ENCODE measurements at places on chromosomes 6 and 20.
A peak's percentile ranks its signal among the peaks of the same experiment; 100 is the strongest.

- peak; percentile 87 for DNase-seq
Observed at GRCh38 chr6:4776131-4776492, at the start of gene CDYL. CDYL (plus strand) TSS chr6:4776404; CDS start chr6:4776784, 380 bp downstream.

- no peak for DNase-seq
Observed at GRCh38 chr6:89716532-89716931, 78.0 kb upstream of the LYRM2 start.

DNA sequence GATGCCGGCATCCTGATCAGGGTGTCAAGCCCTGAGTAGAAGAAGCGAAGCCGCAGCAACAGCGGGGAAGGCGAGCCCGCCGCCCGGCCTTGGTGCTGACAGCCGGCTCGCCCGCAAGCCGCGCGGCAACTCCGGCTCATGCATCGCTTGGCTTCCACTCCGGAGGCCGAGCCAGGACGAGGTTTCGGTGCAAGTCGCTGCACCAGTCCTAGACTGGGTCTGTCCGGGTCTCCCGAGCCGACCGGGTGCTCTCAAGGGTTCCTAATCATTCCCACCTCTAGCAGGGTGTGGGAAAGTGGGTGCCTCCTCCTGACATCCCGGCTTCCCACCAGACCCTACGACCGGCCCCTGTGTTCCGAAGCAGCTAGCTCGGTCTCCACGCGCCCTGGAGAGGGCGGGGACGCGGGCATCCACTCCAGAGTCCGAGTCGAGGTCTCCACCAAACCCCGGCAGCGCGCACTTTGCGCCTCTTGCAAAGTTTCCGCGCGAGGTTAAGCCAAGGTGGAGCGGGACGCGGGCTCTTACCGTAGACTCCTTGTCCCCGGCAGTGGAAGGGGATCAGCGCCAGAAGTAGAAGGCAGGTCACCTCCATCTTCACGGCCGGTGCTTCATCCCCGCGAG is 1.4 kb downstream of the MDGA1 start:
- DNase-seq, result no peak

GRCh38 chr20:61588411-61589385 is 336.6 kb downstream of the CDH4 start:
- no peak for DNase-seq

DNA sequence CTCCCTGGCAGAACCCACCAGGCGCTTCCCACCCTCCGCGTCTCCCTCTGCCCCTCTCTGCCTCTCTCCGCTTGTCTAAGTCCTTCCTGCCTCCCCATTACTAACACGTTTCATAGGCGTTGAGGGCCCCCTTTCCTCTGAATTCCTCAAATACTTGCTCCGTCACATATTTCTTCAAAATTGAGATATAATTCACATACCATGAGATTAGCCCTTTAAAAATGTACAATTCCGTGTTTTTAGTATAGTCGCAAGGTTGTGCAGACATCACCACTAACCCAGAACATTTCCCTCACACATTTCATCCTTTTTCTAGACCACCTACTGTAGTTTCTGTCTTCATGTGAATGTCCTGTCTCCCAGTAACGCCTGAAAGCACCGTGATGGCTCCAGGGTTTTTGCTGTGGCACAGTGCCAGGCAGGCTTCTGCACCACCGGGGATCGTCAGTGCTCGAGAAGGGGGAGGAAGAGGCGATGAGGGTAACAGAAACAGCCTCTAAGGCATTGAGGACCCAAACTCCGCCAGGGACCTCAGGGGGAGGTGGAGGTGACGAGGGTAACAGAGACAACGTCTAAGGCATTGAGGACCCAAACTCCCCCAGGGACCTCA is 141.9 kb upstream of the SNX9 start:
- DNase-seq, result no peak

DNA sequence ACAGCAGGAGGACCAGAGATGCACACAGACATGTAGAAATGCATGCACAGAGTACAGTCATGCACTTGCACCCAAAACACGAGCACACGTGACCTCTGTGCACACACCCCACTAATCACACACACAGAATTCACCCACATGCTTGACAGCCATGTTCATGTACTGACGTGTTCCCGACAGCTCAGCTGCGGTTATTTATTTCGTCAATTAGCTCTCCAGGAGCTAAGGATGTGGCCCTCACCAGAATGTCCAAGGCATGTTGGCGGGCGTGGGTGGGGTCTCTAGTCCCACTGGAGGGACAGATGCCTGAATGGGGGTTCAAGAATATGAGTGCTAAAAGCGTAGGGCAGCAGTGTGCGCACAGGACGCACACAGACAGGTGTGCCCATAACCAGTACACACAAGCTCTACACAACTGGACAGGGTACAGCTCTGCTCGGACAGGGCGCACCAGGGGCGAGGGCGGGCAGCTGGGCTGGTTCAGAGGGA is 571 bp upstream of the PRPF6 start:
- DNase-seq, result no peak

DNA sequence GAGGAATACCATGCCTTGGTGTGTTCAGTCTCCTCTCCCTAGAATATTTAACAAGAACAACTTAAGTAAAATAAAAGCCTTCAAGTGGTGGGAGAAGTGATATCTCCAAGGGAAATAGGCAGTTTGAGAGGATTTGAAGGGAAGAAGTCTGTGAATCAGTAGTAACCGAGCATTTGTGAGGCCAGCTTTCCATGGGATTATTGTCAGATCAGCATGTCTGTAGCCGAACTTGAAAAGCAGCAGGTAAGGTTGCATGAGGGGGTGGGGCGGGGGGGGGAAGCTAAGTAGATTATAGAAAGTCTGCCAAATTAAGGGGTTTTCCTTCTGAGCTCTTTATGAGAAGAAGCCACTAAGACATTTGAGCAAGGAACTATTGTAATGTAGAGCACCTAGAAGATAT is 92.6 kb downstream of the GRIK2 start:
- DNase-seq, result no peak

DNA sequence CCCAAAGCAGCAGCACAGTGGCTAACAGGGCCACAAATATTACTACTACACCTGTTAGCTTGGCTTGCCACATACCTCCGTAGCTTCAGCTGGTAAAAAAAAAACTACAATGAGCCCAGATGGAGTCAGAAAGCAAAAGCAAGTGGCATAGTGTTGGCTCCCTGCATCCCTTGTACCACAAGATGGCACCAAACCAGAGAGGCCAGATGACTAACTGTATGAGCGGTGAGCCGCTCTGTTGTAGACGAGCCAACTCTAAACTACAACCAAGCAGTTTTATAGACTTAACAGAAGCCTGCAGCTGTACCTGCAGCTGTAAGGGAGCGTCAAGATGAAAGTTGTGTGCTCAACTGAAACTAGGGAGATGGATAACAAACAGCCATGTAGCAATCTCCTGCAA is 84.5 kb upstream of the MCHR2 start:
- DNase-seq, result no peak

GRCh38 chr20:373171-373890 is 7.2 kb upstream of the TRIB3 start:
- no peak for DNase-seq

DNA sequence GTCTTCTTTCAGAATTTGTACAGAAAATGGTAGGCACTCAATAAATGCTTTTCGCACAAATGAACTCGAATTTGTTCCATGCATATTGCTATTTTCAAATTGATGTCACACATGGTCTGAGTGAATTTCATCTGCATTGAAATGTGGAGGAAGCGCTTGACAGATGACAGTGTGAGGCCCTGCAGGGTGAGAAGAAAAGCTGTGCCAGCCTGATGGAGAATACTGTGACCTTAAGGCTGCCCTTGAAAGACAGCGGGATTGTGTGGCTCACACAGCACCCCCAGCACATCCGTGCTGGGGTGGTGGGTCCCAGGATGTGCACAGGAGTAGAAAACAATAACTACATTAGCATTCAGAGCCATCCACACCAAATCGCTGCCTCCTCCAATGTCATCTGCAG is 14.8 kb upstream of the MCHR2 start:
- no peak for DNase-seq

DNA sequence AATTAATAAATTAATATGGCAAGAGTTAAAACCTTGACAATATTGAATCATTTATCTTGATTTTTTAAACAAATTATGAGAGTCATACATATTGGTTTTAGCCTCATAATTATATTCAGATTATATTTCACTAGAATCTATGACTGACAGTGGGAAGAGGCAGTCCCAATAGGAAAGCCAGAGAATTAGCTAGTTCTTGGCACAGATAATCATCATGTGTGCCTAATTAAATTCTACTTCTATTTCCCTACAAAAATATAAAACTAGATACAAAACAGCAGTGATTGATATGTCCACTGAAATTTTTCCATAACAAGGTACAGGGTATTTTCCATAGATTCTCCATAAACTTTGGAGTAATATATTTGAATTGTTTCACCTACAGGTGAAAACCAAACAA is 38.6 kb downstream of the COL9A1 start:
- DNase-seq, result no peak

DNA sequence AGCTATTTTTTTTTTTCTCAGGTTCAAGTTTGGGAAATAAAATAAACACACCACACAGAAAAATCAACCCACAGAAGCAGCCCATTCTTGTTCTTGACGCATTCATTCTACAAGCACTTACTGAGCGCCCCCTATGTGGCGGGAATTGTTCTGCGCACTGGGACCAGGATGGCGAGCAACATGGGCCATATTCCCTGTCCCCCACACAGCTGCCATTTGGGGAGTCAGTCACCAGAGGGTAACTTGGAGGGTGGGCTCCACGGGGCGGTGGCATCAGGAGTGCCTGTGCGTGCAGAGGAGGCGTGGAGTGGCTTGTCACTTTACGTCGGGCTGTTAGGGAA is 185.0 kb upstream of the PDE10A start:
- DNase-seq, result no peak

GRCh38 chr20:57680131-57680716 is 29.6 kb downstream of the PMEPA1 start:
- no peak for DNase-seq

- DNase-seq, result no peak
Observed at GRCh38 chr20:47691625-47692024, 93.7 kb downstream of the SULF2 start.

- DNase-seq, result no peak
Observed at GRCh38 chr6:136719280-136720044, 72.8 kb downstream of the MAP3K5 start.

DNA sequence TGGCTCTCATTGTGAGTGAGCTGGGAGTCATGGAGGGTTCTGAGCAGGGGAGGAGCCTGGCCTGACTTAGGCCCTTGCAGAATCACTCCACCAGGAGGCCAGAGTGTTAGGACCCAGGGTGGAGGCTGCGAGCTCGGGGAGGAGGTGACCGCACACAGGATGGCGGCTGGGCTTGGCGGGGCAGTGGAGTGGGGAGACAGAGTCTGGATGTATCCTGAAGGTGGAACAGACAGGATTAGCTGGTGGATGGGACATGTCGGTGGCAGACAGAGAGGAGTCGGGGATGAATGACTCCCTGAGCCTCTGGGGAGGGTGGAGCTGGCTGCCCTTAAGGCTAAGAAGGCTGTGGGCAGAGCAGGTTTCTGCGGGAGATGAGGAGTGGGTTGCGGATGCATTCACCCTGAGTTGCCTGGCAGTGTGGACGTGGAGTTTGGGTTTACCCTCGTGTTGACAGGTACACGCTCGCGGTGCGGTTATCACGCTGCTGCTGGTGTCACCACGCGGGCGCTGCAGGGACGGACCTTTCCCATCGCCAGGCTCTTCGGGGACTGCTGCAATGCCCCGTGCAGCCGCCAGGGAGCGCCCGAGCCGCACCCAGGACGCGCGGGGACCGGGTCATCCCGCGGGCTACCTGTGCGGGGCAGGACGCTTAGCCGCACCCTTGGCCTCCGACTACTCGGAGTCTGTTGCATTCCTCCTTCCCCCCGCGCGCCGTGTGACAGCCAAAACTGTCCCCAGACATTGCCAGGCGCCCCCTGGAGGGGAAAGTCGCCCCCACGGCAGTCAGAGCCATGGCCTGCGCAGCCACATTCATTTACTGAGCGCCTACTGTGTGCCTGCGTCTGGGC is 43.0 kb upstream of the PTGIS start:
- peak; percentile 64 for DNase-seq

DNA sequence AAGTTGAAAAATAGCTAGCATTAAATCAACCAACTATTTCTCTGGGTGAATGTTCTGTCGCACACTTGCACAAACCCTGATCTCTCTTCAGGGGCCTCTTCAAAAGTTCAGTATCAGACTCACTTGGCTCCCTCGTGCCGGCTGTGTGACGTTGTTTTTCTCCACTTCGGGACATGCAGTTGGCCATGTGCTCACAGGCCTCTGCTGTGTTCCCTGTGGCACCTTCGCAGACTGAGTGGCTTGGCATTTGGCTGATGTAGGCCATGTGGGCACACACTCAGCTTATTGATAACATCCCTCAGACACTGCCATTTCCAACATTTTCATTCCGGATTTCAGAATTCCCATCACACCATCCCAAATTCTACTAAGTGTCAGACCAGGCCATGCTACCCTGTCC is 49.3 kb downstream of the PACRG start:
- DNase-seq, result no peak

GRCh38 chr6:129282019-129282418 is 399.1 kb downstream of the LAMA2 start:
- DNase-seq, result no peak

- DNase-seq, result no peak
Observed at GRCh38 chr20:19257865-19258264, 45.4 kb downstream of the SLC24A3 start.

- no peak for DNase-seq
Observed at GRCh38 chr20:56793916-56794315, 164.8 kb downstream of the TFAP2C start.

- DNase-seq, result no peak
Observed at GRCh38 chr20:24675651-24676352, 206.4 kb downstream of the SYNDIG1 start.

- DNase-seq, result no peak
Observed at GRCh38 chr20:59255256-59255655, 45.2 kb upstream of the EDN3 start.

GRCh38 chr20:4722993-4723392 is 1.3 kb downstream of the PRND start:
- DNase-seq, result no peak

GRCh38 chr6:167648501-167649278 is 178.0 kb upstream of the AFDN start:
- DNase-seq, result no peak

DNA sequence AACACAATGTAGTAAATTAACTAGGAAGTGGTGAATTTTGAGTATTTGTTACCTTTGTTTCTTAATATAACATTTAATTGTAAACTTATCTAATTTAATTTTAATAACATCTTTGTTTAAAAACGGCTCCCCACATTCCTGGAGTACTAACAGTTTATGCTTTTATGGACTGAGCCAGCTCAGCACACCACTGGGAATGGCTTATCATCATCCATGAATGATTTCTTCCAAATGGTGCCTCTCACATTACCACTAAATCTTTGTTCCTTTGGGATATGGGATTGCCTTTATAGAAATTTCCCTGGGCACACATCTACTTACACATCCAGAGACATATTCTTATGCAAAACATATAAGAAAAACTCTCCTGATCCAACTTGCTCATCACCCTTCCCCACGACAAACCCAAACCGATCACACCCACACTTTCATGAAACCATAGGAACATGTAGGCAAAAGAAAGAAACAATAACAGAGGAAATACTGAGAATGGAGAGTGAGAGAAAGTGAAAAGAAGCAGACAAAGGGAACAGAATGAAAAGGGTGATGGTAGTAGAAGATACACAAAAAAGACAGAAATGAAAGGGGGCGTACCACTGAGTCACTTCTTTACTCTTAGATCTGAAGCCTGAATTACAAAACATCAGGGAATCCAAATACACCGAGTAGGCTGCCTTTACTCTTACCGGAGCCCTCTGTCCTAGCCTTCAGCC is 58.5 kb upstream of the KCNK16 start:
- DNase-seq, result no peak

GRCh38 chr20:50029697-50030461 is 47.1 kb downstream of the SNAI1 start:
- no peak for DNase-seq

Data from stimulated activated CD8-positive, alpha-beta memory T cell treated with anti-CD3 and anti-CD28 coated beads, Interleukin-4, amount 100 ng/mL, for 24 hours (primary cell).